Heart left ventricle (tissue), 16 donors: ENCODE measurements at places on chromosomes 16 and 17. TPM values are rescaled to one million over a fixed set of nuclear protein-coding genes. Genes with fewer than 3 reads are reported as not detected.

Gene WSCD1
- total RNA-seq = 5.3 TPM

Gene GPRC5C
- total RNA-seq = 27.4 TPM

Gene WWP2
- 33.2 TPM for total RNA-seq

Gene ALDH3A1
- not detected for total RNA-seq

- DNase-seq = no peak
Observed at GRCh38 chr17:29376667-29377270, 13.4 kb upstream of the TAOK1 start.

GRCh38 chr16:51834133-51834532 lies 683.1 kb upstream of the SALL1 start:
- DNase-seq = no peak

DNA sequence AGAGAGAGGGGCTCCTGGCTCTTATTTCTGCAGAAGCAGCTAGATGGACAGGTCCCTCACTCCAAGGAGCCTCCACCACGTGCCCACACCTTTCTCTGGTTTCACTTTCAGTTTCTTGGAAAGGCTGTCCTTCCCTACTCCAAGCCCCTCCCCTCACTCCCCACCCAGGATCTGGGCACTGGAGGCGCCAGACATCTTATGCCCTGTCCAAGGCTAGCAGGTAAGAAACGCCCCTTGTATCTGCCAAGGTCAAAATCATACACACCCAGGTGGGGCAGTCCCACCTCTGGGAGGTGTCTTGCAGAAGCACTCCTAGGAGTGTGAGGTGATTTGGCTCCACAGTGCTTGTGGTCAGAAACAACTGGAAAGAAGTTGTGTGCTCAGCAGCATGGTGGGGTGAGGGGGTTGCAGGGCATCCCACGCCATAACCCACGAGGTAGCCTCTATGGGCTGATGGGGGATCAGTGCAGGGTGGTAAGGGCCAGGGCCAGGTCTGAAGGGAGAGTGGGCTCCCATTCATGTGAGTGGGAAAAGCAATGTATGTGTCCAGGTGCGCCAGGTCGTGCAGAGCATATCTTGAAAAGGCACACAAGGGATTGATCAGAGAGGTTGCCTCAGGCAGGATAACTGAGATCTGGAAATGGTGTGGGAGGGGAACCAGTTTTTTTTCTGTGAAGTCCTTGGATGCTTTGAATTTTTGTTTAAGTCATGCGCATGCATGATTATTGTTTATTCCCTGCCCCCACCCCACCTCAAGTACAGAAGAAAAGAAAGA lies 31.8 kb upstream of the PRM1 start:
- no peak for DNase-seq
